HFFc6 (cell line): ENCODE measurements at places on chromosomes 11 and 22.

DNA sequence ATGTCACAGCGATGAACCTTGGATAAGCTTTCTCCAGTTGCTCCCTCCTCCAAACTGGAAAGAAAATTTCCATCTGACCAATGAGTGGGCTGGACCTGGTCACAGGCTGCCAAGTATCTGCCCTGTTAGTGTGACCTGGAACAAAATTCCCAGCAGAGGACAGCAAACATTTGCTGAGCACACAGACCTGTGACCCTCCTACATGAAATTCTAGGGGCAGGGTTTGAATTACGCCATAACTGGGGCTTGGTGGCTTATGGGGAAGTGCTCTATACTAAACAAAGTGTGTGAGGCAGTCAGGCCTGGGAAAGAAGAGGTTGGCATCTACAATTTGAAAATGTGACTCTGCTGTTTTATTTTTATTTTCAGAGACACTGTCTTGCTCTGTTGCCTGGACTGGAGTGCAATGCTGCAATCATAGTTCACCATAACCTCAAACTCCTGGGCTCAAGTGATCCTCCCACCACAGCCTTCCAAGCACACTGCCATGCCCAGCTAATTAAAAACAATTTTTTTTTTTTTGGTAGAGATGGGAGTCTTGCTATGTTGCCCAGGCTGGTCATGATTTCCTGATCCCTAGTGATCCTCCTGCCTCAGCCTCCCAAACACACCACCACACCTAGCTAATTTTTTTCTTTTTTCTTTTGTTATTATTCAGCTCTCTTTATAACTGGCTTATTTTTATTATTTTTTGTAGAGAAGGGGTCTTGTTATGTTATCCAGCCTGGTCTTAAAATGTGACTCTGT lies 13.6 kb upstream of the XBP1 start:
- no peak for DNase-seq

- DNase-seq = no peak
Observed at GRCh38 chr22:30575859-30576258, 1.4 kb upstream of the GAL3ST1 start.

- DNase-seq = peak; percentile 4
Observed at GRCh38 chr11:17686231-17686980, 33.0 kb upstream of the MYOD1 start.

DNA sequence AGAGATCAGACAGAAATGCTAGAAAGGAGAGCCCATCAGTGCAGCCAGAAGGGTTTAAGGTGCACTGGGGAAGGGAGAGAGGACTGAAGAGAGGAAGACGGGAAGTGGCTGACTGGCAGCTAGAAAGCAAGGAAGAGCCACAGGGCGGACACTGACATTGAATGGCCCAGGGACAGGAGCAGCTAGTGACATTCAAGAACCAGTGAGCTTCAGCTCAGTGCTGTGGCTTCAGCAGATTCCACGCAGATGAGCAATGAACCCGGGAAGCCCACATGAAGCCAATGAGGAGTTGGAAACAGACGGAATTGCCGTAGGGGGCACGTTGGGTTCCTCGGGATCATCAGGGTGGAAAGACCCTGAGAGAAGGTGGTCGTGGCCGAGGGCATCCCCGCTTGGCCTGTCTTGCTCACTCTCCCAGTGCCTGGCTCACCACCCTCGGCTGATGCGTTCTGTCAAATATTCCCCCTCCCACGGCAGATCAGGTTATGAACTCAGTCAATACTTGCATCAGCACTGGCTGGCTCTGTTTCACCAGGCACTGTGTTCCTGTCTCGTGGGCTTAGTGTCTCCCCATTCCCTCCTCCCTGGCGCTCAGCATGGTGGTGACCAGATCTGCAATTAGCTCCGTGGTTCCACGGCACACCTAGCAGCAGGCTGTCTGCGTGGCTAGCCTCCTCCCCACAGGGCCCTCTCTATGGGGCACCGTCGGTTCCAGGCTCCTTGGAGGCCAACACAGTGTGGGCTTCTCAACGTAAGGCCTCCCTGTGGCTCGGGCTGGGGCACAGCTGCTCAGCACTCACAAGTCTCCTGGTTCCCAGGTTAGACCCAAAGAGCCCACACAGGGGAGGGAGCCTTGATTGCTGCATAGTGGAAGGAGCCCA lies 145.5 kb downstream of the TRIM29 start:
- no peak for DNase-seq
